HAP-1 (cell line): ENCODE measurements at places on chromosomes 2 and 18.

DNA sequence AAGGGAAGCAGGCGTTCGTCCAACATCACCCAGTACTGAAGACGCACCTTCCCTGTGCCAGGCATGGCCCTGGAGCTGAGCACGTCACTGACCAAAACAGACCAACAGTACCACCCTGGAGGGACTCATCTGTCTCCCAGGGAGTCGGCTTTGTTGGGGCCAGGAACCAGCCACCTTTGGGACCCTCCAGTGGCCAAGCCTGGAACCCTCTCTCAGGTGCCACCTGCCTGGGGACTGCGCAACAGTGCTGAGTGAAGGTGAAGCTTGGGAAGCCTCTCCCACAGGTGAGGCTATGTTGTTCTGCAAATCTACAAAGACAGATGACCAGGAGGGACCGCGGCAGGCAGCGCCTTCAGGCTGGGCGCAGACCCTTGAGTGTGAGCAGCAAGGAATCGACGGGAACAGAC lies 91.4 kb upstream of the OTOS start:
- no peak for DNase-seq

DNA sequence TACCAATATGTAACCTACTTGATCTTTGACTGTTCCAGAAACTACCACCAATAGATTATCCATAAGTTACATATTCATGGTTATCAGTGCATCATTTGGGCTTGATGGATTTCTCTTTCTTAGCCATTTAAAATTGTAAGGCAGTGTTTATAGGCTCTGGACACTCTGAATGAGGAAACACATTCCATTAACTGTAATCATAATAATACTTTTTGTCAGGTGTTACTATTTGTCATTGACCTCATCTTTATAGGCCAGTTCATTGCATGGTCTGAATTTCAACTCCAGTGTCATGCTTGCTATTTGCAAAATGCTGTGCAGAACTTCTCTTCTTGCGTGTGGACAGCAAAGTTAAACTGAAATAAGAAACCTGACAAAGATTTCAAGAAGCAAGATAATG lies 1340.2 kb upstream of the ZEB2 start:
- no peak for DNase-seq

DNA sequence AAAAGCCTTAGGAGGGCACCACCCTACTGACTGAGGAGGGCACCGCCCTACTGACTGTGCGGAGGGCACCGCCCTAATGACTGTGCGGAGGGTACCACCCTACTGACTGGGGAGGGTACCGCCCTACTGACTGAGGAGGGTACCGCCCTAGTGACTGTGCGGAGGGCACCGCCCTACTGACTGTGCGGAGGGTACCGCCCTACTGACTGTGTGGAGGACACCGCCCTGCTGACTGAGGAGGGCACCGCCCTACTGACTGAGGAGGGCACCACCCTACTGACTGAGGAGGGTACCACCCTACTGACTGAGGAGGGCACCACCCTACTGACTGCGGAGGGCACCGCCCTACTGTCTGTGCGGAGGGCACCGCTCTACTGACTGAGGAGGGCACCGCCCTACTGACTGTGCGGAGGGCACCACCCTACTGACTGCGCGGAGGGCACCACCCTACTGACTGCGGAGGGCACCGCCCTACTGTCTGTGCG lies 150.2 kb upstream of the NFATC1 start:
- no peak for DNase-seq

DNA sequence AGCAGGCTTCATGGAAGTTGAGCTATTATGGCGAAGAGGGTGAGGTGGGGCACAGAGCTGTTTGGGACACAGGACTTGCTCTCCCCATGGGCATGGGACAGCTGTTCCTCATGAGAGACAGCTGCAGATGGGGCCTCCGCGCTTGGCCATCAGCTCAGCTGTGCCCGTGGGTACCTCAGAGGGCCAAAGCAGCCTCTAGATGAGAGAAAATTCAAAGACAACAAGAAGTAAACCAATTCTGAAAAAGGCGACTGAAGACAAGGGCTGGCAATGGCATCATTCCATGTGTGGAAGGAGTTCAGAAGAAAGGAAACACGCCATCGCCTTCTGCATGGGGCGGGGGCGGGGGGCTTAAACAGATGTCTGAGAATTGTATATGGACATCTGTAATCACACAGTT lies 136.2 kb downstream of the BCL2 start:
- no peak for DNase-seq

DNA sequence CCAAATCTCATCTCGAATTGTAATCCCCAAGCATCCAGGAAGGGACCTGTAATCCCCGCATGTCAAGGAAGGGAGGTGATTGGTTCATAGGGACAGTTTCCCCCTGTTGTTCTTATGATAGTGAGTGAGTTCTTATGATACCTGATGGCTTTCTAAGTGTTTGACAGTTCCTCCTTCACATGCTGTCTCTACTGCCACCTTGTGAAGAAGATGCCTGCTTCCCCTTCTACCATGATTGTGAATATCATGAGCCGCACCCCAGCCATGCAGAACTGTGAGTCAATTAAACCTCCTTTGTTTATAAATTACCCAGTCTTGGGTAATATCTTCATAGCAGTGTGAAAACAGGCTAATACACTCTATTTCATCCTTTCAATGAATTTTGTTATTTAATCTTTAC lies 446.7 kb downstream of the RNF144A start:
- no peak for DNase-seq

- DNase-seq = no peak
Measured at GRCh38 chr2:128115921-128116623, 25.1 kb downstream of the UGGT1 start.

DNA sequence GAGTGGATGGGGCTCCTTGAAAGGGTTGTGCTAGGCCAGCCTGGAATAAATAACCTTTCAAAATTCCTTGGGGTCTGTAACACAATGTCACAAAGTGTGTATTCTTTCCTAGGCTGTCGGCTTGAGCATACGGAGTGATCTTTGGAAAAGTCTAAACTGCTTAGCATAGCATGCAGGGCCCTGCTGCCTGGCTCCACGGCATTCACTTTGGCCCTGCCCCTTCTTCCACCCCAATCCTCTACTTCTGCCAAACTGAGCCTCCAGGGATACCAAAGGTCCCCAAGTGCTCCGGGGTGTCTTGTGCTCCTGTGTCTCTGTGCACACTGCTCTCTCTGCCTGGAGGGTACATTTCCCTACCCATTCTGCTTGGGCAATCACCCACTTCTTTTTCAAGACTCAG lies 196.1 kb downstream of the LTBP1 start:
- no peak for DNase-seq

- peak; percentile 69 for DNase-seq
Measured at GRCh38 chr2:190781604-190782198, 98.9 kb upstream of the GLS start.

DNA sequence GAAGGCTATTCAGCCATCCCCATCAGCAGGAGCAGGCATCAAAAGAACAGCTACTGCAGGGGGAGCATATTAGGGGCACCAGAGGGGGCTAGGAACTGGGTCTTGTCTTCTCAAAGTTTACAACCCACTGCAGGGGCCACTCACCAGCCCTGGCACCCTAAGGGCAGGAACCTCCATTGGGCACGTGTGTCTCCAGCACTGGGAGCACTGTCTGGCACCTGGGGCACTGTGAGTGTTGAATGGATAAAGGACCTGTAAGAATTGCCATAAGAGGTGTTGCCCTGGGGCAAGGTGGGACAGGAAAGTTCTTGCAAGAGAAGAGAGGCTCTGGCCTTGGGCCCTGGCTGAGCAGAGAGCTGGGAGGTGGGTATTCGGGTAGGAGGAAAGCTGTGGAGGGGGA lies 1.4 kb upstream of the STEAP3 start:
- no peak for DNase-seq

- DNase-seq = peak; percentile 67
Measured at GRCh38 chr18:12946549-12947284, 1.1 kb upstream of the SEH1L start.

DNA sequence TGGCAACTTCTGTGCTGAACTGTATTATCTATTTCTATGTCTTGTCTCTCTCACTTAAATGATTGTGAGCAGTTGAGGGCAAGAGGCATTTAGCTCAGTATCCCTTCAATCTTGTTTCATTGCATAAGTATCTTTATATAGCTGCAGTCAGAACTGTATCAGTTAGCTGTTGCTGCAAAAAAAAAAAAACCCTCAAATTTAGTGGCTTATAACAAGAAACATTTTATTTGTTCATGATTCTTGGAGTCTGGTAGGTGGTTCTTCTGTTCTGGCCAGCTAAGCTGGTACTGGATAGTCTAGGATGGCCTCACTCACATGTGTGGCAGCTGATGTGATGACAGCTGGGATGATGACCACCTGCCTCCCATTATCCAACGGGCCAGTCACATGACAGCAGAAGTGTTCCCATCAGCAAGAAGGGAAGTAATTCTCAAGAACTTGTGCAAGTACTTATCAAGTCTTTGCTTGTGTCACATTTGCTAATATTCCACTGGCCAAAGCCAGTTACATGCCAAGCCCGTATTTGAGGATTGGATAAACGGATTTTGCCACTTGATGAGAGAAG lies 67.8 kb downstream of the SLC4A3 start:
- DNase-seq = no peak

- DNase-seq = no peak
Measured at GRCh38 chr18:76573325-76574025, 78.4 kb upstream of the ZNF516 start.

DNA sequence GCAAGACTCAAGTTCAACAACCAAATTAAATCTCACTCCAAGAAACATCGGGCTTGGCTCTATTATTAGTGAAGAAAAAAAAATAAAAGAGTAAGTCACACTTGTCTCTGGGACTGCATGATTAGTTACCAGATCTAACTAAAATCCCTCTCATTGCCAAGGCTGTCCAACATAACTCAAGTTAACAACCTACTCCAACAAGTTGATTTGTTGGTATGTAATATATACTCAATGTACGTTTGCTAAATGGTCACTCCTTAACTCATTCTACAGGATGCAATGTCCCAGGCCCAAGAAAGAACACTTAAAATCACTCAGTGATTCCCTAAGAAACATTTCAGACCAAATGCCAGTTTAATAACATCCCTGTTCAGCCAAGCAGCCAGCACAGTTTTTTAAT lies 95.1 kb downstream of the DYM start:
- no peak for DNase-seq

- no peak for DNase-seq
Measured at GRCh38 chr18:31740180-31740579, 20.5 kb downstream of the SLC25A52 start.

DNA sequence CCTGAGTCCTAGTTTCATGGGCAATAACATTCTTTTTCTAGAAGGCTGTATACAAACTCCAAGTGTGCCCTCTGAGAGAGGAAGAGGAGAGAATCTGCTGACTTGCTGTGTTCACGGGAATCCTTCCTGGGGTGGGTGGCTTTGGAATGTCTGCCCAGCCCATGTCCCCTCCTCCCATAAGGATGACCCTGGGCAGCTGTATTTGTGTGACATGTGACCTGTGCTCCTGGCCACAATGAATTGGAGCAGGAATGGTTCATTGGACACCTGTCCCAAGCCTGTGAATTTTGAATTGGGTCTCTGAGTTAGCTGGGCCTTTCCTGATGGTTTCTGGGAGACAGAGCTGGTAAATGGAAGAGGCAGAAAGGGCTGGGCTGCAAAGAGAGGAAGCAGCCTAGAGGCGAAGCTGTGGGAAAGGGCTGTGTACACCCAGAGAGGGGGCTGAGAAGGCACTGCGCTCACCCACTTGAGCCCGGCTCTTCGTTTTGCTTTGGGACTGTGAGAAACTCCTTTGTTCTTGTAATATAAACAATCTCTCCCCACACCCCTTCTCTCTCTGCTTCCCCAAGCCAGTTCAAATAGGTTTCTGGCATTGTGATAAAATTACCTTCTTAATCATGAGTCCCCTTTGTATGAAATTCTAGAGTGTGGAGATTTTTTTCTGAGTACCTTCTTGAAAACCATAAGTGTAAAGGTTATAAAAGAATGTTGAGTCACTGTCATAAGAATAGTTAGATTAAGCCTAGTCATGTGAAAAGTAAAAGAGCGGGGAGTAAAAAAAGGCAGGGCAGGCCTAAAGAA lies 49.8 kb downstream of the SLC4A5 start:
- DNase-seq = peak; percentile 62

- DNase-seq = no peak
Measured at GRCh38 chr2:106537791-106538191, 50.6 kb downstream of the CD8B2 start.

- no peak for DNase-seq
Measured at GRCh38 chr2:237427769-237428506, 14.0 kb upstream of the COL6A3 start.

GRCh38 chr2:101295895-101296294 lies 12.6 kb downstream of the RNF149 start:
- no peak for DNase-seq

- DNase-seq = peak; percentile 68
Measured at GRCh38 chr2:172094294-172095145, 8.2 kb downstream of the DLX2 start.

GRCh38 chr2:239327536-239328350 lies 73.1 kb downstream of the HDAC4 start:
- DNase-seq = no peak

- no peak for DNase-seq
Measured at GRCh38 chr2:197273485-197273884, 37.1 kb downstream of the ANKRD44 start.

DNA sequence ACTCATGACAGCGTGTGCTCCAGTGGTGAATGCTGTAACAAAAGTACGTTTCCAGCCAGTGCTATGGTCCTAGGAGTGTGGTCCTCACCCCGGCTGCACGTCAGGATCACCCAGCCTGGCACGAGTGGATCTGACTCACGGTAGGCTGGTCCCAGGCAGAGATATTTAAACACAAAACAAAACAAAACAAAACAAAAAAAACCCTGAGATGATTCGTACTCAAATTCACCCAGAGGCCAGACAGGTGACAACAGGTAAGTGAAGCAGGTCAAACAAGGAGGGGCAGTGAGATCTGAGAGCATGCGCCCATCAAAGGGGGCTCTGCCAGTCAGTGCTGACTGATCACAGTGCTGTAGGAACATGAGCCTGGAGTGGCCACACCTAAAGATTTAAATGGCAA lies 43.2 kb downstream of the C2orf76 start:
- DNase-seq = no peak

DNA sequence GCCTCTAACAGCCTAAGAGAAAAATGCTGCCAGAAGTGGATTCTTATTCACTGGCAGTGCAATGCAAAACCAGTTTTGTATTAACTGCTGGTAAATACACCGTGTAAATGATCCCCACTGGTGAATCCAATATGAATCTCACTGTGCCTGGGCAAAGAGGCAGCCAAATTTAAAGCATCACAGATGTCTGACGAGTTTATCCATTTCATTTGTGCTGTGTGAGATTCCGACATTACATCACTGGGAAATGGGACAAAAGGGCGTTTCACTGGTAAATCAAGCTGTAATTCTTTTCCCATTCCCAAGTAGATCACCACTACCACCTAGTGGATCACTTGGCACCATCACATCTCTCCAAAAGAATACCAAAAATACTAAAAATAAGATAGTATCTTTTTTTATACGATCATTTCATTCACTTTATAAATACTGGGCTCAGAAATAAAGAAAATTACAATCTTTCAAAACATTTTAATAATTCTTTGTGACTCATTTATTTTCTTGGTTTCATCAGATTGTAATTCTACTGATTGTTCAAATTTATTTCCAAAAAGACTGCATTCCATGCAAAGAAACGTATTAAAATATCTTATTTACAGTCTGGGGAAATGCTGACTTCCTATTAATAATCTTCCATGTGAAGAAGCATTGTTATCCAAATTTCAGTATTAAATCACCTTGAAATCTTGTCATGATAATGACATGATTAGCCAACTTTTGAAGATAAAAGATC lies 125.6 kb downstream of the GRB14 start:
- peak; percentile 38 for DNase-seq

- DNase-seq = no peak
Measured at GRCh38 chr2:1503471-1504310, 90.4 kb downstream of the TPO start.
